ENCODE measurements at places on chromosomes 4 and X.

GRCh38 chrX:150763810-150764209, 70.6 kb downstream of the MTMR1 start:
- DNase-seq = no peak

GRCh38 chr4:15805583-15806517, 27.7 kb downstream of the CD38 start:
- DNase-seq = peak; percentile 71

- DNase-seq = no peak
These were observed 57.8 kb upstream of the SLC39A8 start for GRCh38 chr4:102403116-102403515.

DNA sequence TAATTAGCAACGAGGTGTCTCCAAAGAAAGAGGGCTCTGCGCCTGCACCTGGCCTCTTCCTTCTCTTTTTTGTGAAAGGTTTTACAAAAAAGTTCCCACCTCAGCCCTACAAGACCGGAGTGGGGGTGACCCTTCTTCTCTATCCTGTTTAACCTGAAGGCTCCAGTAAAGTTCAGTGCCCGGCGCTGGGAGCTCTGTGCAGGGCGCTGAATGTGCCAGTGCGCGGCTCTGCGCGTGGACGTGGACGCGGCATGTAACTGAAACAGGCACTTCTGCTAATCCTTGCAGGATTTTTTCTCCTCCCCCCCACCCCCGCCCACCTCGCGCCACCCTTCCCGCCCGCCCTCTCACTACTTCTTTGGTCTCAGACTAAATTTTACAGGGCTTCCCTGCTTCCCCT, 2.4 kb downstream of the GPR50 start:
- DNase-seq = no peak

DNA sequence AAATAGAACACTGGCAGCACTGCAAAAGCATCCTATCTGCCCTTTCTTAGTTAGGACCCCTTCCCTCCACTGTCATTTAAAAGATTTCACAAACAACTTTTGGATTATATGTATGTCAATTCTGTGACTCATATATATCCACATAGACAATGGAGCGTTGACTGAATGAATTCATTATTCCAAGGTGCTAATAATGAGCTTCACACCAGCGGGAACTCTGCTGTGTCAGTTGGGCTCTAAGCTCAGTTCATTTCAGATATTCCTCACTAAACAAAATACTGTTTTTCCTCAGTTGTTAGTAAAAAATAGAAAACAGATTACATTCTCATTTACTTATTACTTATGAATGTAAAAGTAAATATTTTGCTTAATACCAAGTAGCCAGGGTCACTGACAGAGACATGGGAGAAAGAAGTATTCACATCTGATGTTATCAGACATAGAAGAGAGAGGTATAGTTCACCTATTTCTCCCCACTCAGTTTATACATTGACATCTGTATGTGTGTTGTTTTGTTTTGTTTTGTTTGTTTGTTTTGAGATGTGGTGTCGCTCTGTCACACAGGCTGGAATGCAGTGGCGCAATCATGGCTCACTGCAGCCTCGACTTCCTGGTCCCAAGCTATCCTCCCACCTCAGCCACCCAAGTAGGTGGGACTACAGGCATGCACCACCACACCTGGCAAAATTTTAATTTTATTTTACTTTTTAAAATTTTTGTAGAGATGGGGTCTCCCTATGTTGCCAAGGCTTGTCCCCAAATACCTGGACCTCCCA, 10.9 kb downstream of the NFKB1 start:
- DNase-seq = no peak

DNA sequence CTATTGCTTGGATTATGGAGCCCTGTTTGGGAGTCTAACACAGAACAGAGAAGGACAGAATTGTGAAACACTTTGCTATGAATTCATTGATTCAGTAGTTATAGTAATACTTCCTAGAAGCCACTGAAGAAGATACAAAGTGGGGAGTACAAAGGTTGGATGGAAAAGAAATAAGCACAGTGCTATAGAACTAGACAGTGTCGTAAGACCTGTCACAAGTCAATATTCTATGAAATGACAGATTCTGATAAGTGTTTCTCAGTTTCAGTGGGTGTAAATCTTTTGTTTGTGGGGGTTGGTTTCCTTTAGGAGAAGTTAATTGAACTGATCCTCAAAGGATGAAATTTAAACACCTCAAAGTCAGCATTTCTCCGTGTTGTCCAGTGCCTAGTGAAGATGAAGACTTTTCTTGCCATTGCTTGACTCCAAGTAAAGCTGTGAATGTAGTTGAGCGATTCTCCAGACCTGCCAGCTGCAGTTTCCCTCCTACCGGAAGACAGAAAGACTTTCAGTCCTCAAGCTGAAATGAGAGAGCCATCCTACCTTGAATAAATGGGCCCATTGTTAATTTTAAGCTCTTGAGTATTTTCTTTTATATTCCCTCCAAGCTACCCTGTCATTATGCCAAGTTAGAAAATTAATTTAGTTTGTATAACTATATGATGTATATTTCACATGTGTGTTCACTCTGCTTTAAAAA, 7.9 kb downstream of the PDLIM5 start:
- no peak for DNase-seq

GRCh38 chr4:74387790-74388189, 22.8 kb downstream of the EREG start:
- no peak for DNase-seq

DNA sequence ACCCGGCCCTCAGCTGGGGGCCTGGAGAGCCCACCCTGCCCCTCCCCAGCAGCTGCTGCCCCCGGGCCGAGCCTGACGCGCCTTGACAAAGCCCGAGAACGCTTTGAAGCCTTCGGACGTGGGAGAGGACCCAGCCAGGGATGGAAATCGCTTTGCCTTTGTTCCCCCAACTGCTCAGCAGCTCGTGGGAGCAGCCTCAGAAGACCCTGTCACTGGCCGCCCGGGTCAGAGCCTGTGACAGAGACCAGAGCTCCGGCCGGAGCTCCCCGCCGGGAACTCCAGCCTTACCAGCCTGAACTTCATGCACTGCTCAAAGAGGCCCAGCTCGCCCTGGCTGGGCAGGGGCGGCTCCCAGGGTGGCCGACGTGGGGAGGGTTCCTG, 2.6 kb upstream of the SLC6A8 start:
- DNase-seq = no peak

DNA sequence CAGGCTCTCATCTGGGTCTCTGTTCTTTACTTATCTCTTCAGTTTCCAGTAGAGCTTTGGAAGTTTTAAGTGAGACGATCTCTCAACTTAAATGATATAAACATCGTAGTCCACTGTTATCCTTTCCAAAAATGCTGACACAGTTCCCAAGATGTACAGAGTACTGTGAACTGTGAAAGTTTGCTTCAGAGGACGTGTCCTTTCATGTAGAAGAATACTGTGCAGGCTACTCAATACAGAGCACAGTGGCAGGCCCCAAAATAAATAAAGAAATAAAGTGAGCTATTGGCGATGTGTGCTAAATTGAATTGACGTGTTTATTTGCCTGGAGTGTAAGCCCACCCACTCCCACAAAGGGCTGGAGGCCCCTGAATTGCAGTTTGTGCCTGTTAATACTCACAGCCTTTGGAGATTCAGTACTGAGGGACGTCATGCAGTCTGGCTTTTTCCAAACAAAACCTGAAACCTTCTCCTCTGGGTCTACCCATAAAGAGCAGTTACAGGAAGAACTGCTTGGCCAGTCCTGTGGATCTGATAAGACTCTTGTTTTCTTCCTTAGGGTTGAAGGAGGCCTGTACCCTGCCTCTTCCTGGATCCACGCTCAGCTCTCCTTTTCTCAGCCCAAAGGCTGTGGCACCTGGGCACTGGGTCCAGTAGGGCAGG, 66.1 kb downstream of the SOWAHB start:
- no peak for DNase-seq

- DNase-seq = no peak
These were observed 4.2 kb upstream of the OTUD5 start for GRCh38 chrX:48961585-48962091.

DNA sequence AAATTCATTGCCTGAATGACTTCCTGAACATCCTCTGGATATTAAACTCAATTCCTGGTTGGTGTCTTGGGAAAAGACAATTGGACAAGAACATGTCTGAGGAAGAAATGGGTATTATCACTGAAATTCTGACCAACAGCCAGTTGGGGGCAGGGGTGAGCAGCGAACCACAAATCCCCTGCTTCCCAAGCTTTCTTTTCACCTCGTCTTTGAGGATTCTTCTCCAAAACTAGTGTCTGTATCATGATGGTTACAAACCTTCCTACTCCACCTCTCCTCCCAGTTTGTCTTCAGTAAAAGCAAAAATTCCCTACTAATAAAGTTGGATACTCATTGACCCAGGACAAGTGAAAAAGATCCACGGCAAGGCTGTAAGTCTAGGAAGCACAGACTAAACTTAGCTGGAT, 48.3 kb upstream of the WDR1 start:
- peak; percentile 55 for DNase-seq

DNA sequence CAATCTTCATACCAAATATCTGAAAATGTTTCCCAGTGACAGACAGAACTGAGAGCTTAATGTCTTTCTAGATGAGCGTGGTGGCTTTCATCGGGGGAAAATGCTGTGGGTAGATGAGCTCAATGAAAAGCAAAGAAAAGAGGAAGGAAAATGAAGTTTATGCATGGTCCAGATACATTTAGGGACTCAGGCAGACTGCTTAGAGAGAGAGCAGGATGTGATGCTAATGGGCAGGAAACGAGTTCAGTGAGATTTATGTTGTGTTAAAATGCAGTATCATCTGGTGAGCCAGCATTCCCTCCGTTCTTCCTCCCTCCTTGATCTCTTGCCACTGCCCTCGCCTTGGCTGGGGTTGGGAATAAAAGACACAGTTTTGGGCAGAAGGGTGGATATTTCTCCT, 229.2 kb downstream of the GBA3 start:
- DNase-seq = no peak

DNA sequence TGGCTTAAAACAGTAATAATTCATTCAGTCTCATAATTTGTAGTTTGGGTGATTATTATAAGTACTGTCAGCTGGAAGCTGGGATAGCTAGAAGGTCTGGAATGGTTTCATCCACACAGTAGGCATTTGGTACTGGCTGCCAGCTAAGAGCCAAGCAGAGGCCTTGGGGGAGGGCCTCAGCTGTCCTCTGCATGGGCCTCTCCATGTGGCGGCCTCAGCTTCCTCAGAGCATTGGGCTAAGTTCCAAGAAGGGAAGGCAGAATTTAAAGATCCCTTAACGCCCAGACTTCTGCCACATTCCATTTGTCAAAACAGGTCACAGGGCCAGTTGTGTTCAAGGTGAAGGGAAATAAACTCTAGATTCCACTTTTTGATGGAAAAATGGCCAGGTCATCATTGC, 93.3 kb downstream of the NEUROG2 start:
- no peak for DNase-seq

- peak; percentile 20 for DNase-seq
These were observed 55.1 kb downstream of the NAF1 start for GRCh38 chr4:163111588-163111987.

- no peak for DNase-seq
These were observed 742 bp upstream of the TAF1 start for GRCh38 chrX:71365356-71365874.

- DNase-seq = no peak
These were observed 33.8 kb upstream of the GPR174 start for GRCh38 chrX:79110731-79111130.

GRCh38 chrX:82813671-82814078, 694.4 kb upstream of the POU3F4 start:
- peak; percentile 35 for DNase-seq

DNA sequence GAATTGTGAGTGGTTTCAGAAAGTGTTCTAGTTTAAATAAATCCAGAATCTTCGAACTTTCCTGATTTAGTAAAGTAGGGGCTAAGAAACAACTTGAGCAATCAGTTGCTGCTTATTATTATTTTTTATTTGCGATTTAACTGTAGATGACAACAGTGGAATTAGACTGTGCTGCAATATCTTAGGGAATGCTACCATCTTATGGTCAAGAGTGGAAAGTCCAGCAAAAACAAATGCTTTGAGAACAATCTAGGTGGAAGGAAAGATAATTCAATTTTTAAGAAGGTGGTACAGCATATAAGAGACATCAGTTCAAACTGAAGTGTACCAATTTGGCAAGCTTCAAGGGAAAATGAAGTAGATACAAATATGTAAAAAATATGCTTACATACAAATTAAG, 73.3 kb downstream of the CYLC1 start:
- DNase-seq = no peak

- no peak for DNase-seq
These were observed 13.9 kb downstream of the SCARB2 start for GRCh38 chr4:76199664-76200211.

DNA sequence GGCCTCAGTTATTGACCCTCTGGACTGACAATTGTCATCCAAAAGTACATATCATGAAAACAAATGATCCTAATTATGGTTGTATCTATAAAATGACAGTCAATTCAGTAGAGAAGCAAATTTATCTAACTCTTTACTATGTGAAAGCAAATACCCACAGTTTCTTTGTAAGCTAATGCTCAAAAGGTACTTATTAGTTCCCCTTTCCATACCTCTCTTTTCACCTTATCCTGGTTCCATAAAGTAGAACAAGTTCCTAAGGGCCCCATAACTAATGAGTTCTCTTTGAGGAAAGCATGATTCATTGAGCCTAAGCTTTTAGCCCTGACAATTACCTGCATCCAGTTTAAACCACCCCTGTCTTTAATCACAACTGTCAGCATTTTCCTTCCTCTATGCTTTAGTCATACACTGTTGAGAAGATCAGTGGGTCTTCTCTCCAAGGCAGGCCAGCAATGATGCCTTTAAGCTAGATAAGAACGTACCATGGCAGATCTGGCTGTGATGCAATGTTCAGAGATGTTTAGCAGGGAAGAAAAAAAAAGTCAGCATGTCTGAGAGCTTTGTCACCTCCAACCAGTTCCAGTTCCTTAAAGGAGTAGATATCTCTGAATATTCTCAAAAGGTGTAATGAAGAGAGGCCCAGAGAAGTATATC, 179.7 kb upstream of the RASGEF1B start:
- DNase-seq = no peak

GRCh38 chrX:675955-676295, 45.3 kb downstream of the SHOX start:
- DNase-seq = no peak

GRCh38 chrX:95290455-95290854, 1394.2 kb upstream of the DIAPH2 start:
- DNase-seq = no peak

GRCh38 chr4:2691952-2692435, 64.1 kb downstream of the TNIP2 start:
- no peak for DNase-seq
